ENCODE measurements at places on chromosomes 4 and X.

DNA sequence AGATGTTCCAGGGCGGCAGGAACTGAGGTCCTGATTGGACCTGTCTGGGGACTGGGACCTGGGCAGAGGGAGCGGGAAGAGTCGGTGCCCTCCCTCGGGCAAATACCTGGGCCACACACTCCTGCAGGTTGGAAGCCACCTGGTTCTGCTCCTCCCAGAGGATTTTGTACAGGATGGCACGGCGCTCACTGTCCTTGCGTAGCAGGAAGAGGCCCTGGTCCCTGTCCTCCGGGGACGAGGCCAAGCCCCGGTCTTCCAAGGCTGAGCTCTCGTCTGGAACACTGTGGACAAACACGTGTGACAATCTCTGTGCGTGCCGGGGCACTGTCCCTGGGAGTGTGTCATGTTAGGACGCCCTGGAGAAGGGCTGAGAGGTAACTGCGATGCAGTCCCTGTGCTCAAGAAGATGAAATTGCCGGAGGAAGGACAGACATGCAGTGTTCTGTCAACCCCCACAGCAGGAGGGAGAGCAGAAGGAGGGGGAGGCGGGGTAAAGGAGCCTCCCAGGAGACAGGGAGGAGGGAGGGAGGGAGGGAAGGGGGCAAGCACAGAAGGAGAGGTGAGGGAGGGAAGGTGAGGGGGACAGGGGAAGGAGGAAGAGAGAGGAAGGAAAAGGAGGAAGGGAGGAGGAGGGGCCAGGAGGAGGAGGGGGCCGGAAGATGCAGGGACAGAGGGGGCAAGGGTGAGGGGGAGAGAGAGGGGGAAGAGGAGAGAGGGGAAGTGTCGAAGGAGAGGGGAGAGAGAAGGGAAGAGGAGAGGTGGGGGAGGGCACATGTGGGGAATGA lies 29.0 kb downstream of the PDHA1 start:
- no peak for DNase-seq
- H3K4me1 ChIP-seq = peaks cover 3% of the 10 kb centered on the region
- no peak overlapping the region for H3K27ac ChIP-seq
- peak overlapping the region; percentile 50 for H3K4me3 ChIP-seq

DNA sequence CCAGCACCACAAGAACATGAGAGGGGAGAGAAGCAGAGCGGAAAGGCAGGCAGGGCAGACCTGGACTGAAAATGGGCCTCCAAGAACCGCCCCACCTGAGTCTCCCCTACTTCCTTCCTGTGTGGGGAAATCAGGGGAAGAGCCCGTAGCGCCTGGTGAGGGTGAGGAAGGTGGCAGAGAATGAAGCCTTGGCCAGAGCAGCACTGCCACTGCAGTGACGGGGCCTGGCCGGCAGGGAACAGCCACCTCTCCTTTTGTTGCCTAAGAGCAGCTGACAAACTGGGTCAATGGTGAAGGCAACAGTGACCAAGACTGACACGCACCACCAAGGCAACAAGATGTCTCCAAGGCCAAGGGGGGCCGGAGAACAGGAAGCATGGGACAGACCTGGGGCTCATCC lies 58.4 kb upstream of the CBR4 start:
- no peak overlapping the region for H3K4me3 ChIP-seq
- no peak for DNase-seq
- H3K27me3 ChIP-seq = no peaks in the 10 kb centered on the region
- no peak overlapping the region for H3K27ac ChIP-seq

DNA sequence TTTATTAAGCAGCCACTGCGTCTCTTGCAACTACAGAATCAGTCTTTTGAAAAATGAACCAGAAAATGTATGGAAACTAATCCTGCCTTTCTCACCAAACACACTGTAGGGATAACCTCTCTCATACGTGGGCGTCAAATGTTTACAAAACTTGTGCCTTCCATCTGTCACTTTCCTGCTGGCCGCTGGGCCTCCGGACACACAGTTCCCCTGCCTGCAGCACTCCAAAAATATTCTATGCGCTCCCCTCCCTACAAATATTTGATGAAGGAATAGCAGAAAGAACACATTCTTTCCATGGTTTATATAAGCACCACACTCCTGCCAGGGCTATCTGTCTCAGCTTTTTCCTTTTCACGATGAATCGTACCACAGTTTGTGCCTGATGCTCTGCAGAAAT lies 14.9 kb upstream of the CYTL1 start:
- peaks cover 30% of the 10 kb centered on the region for H3K4me1 ChIP-seq
- no peak overlapping the region for H3K27ac ChIP-seq
- no peak for DNase-seq
- H3K4me3 ChIP-seq = no peak overlapping the region

- DNase-seq = no peak
- peaks cover 10% of the 10 kb centered on the region for H3K4me1 ChIP-seq
- no peaks in the 10 kb centered on the region for H3K36me3 ChIP-seq
- no peak overlapping the region for H3K4me3 ChIP-seq
- no peaks in the 10 kb centered on the region for H3K27me3 ChIP-seq
These were observed 1.7 kb upstream of the METTL14 start for GRCh38 chr4:118683513-118683912.

- no peaks in the 10 kb centered on the region for H3K27me3 ChIP-seq
- H3K4me3 ChIP-seq = no peak overlapping the region
- peaks cover 8% of the 10 kb centered on the region for H3K4me1 ChIP-seq
- no peak for DNase-seq
- H3K36me3 ChIP-seq = no peaks in the 10 kb centered on the region
These were observed 40.9 kb downstream of the CPEB2 start for GRCh38 chr4:15043226-15043625.

GRCh38 chr4:180394312-180394711 lies 1848.9 kb upstream of the TENM3 start:
- H3K4me1 ChIP-seq = no peaks in the 10 kb centered on the region
- no peak for DNase-seq
- H3K4me3 ChIP-seq = no peak overlapping the region
- no peaks in the 10 kb centered on the region for H3K27me3 ChIP-seq
- H3K36me3 ChIP-seq = no peaks in the 10 kb centered on the region
- no peak overlapping the region for H3K27ac ChIP-seq

GRCh38 chr4:40369437-40370274 lies 34.5 kb downstream of the CHRNA9 start:
- no peaks in the 10 kb centered on the region for H3K27me3 ChIP-seq
- DNase-seq = no peak
- H3K4me3 ChIP-seq = no peak overlapping the region
- H3K27ac ChIP-seq = no peak overlapping the region

GRCh38 chr4:40395908-40396793 lies 61.0 kb downstream of the CHRNA9 start:
- H3K27ac ChIP-seq = no peak overlapping the region
- H3K4me1 ChIP-seq = no peaks in the 10 kb centered on the region
- no peak overlapping the region for H3K4me3 ChIP-seq
- no peaks in the 10 kb centered on the region for H3K27me3 ChIP-seq
- peak; percentile 11 for DNase-seq

GRCh38 chrX:102995316-102995715 lies 58.2 kb downstream of the RAB40AL start:
- no peak for DNase-seq
- H3K4me3 ChIP-seq = no peak overlapping the region
- no peak overlapping the region for H3K27ac ChIP-seq
- H3K4me1 ChIP-seq = no peaks in the 10 kb centered on the region
- no peaks in the 10 kb centered on the region for H3K36me3 ChIP-seq
- no peaks in the 10 kb centered on the region for H3K27me3 ChIP-seq

- H3K4me1 ChIP-seq = no peaks in the 10 kb centered on the region
- H3K4me3 ChIP-seq = no peak within 1 kb of the TSS
- DNase-seq = no peak
- no peak within 1 kb of the TSS for H3K27ac ChIP-seq
- H3K36me3 ChIP-seq = no peaks in the 10 kb centered on the region
These were observed at the start of gene PAGE4 for GRCh38 chrX:49829016-49829415. PAGE4 (plus strand) TSS chrX:49829303; CDS start chrX:49830429, 1,126 bp downstream.

- no peak for DNase-seq
- H3K4me1 ChIP-seq = peaks cover 11% of the 10 kb centered on the region
- H3K27me3 ChIP-seq = no peaks in the 10 kb centered on the region
These were observed 35.1 kb downstream of the FHL1 start for GRCh38 chrX:136182414-136182813.

DNA sequence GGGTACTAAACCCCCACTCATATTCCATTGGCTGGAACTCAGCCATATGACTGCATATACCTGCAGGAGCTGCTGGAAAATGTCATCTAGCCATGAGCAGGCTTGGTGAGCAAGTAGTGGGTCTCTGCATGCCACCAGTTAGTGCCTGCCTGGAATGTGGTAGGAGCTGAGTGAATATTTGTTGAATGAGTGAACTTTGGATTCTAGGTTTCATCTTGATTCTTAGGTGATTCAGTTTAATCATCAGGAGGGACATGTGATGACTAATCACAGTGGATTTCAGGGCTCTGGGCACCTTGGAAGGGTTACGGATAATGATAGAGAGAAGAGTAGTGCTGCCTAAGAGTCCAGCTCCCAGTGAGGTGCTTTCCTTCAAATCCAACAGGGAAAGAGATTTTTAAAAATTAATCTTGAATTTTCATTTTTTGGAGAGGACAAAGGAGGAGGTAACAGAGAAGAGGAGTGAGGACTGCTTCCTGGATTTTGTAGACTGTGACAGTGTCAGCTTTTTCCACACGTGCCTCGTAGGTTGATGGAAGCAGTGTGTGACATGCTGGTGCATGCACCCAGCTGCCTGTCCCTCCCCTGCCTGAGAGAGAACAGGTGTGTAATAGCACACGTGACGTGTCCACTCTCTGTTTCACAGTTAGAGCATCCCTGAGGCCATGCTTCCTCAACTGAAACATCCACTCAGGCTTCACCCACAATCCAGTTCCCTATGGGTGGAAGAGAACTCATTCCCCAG lies 30.4 kb downstream of the NHS start:
- H3K36me3 ChIP-seq = no peaks in the 10 kb centered on the region
- peak; percentile 82 for DNase-seq
- H3K27ac ChIP-seq = peak overlapping the region; percentile 60
- H3K4me1 ChIP-seq = peaks cover 11% of the 10 kb centered on the region
- H3K4me3 ChIP-seq = no peak overlapping the region
